Naive thymus-derived CD4-positive, alpha-beta T cell (primary cell): ENCODE measurements at places on chromosomes 7 and 10. TPM values are rescaled to one million over a fixed set of nuclear protein-coding genes. Genes with fewer than 3 reads are reported as not detected.

The GRK5 gene
- total RNA-seq = 28.2 TPM

The CCL24 gene
- total RNA-seq = not detected in 2 replicates

The VAX1 gene
- not detected for total RNA-seq

The DDC gene
- not detected in 2 replicates for total RNA-seq

The CPA4 gene
- not detected for total RNA-seq

The CALML3 gene
- not detected in 2 replicates for total RNA-seq

The UCN3 gene
- not detected for total RNA-seq

The TAS2R3 gene
- total RNA-seq = 1.9 TPM

The CPA2 gene
- total RNA-seq = not detected

The TBX20 gene
- not detected for total RNA-seq

The TUBB8 gene
- not detected for total RNA-seq

- DNase-seq = no peak
Measured at GRCh38 chr7:141660259-141660658, 41.7 kb downstream of the DENND11 start.

DNA sequence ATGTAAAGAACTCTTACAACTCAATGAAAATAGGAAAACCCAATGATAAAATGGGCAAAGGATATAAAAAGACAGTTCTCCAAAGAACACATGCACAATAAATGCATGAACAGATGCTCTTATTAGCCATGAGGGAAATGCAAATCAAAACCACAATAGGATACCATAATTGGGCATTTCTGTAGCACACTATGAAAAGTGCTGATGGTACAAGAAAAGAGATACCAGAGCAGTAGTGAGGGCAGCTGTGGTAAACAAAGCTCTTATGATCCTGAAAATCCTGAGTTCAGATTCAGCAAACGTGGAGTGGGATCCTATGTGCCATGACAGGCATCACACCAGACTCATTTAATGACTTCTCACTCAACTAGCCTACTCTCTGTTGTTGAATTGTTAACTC lies 96.7 kb upstream of the SLC25A13 start:
- DNase-seq = no peak

GRCh38 chr7:127514499-127514898 lies 70.9 kb downstream of the GCC1 start:
- peak; percentile 44 for DNase-seq

DNA sequence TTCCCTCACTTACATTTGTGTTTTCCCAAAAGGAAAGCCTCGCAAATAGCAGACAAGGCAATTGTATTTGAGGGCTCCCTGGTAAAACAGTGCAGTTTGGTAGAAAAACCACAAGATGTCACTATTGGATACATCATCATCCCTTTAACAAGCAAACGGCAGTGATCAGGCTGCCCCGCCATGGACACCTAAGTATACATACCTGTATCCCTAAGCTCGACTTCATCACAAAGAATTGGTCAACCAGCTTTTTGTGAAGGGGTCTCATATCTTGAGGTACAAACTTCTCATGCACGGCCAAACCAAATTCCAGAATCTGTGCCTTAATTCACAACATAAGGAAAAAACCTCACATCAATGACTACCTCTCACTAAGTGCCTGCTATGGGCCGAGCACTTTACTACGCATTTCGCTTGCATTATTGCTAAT lies 179.5 kb upstream of the IMMP2L start:
- DNase-seq = no peak

DNA sequence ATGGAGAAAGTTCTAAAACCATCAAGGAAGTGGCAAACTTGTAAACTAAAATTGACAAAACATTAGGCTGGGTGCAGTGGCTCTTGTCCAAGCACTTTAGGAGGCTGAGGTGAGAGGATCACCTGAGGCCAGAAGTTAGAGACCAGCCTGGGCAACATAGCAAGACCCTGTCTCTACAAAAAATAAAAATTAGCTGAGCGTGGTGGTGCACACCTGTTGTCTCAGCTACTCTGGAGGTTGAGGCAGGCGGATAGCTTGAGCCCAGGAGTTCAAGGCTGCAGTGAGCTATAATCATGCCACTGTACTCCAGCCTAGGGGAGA lies 29.4 kb upstream of the HNRNPH3 start:
- no peak for DNase-seq

DNA sequence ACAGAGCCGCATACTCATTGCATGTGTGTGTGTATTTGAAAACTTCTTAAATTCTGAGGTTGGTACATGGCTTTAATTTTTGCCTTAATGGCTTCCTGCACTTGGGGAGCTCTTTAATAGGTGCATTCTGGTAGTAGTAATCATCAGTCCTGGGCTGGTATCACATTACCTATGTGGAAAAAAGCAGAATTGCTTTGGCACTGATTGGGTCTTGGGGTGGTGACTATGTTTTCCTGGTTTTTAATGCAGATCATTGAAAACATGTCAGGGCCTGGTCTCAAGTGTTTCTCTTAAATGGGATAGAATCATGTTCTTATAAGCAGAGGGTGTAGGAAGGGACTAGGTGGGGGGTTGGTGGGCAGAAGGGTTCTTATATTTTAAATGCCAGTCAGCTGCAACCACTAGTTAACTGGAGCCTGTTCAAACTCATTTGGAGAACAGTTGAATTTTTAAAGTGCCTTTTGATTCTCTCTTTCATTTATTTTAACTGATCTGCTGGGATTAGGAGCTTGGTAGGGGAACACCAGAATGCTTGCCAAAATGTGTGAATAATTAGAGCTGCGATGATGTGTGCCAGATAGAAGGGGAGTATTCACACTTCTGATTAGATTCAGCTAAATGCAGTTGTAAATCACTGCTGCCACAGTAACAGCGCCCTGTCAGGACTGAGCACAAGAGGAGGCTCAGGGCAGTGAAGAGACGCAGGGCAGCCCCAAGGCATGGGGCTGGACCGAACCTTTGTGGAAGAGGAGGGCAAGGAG lies 633.5 kb upstream of the GALNT17 start:
- DNase-seq = no peak

GRCh38 chr10:58791137-58791536 lies 278.5 kb downstream of the BICC1 start:
- no peak for DNase-seq

GRCh38 chr10:48296576-48297098 lies 9.8 kb upstream of the MAPK8 start:
- no peak for DNase-seq

DNA sequence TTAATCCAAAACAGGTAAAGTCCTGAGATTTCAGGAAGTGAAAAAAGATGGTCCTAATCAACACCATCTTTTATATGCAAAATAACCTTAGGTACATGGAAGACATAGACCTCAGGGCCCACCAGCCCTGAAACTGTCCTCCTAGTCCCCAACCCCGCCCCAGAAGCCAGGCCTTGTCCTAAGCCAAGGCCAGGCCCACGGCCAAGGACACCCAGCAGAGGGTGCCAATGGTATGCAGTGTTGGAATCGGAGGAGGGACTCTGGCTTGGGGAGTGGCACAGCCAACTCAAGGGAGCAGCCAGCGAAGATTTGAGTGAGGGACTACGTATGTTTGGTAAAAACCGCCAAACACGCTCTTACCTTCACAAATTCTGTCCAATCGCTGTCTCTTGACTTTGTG lies 96.7 kb downstream of the ZRANB1 start:
- no peak for DNase-seq

DNA sequence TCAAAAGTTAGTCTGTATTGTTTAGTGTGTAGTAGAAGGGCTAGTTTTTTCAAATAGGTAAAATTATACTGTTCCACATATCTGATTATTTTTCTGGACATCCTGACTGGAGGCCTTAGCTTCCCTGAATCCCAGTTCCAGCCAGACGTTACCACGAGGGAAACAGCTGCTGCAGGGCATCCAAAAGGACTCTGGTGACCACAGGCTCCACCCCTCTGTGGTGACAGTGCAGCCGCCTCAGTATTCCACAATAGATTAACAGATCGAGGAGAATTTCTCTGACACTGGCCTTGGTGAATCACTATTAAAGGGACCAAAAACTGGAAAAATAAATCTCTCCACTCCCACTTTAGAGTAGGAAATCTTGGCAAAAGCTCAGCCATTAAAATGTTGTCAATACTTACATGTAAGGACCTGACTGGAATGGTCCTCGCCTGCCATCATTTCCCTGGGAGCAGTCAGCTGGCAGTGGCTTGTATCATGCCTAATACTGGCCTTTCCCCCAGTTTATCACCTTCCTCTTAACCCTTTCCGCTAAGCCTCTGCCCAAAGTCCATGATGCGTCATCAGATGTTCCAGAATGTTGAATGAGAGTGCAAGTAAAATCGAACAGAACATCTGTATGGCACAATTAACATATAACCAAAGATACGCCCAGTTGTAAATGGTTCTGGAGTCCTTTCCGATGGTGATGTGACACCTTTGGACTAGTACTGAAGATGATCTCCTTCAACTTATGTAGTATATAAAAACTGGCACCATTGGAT lies 31.6 kb downstream of the ENO4 start:
- DNase-seq = no peak

- peak; percentile 0 for DNase-seq
Measured at GRCh38 chr7:94160719-94161435, 156.7 kb upstream of the BET1 start.

DNA sequence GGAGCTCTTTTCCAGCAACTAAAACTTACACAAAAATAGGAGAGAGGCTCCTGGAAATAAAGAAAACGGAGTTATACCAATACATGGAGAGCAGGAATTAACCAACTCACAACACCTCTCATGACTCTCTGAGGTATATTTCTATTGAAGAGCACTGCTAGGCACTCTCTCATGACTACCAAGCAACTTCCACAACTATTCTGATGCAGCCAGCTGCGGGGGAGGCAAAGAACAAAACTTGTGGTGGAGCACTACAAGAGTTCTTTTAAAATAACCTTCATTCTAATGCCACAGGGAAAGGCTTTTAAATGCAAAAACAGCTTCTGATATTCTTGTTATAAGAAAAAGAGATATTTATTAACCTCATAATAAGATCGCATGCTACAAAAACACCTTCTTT lies 140.7 kb downstream of the SLC25A13 start:
- no peak for DNase-seq

DNA sequence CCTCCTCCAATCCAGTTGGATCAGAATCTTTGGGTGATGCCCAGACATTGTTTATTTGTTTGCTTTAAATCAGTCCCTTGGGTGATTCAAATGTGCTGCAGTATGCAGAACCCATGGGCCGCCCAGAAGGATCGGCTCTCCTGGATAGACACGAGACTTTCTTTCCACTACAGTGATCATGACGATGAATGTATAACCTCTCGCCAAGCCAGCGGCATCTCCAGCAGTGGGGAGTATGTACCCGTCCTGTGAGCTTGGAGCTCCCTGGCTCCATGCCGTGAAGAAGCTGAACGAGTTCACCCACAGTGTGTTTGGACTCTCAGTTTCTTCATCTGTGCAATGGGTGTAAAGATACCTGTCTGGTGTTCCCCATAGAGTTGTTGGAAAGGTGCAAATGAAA lies 162.3 kb downstream of the CAMK1D start:
- no peak for DNase-seq

DNA sequence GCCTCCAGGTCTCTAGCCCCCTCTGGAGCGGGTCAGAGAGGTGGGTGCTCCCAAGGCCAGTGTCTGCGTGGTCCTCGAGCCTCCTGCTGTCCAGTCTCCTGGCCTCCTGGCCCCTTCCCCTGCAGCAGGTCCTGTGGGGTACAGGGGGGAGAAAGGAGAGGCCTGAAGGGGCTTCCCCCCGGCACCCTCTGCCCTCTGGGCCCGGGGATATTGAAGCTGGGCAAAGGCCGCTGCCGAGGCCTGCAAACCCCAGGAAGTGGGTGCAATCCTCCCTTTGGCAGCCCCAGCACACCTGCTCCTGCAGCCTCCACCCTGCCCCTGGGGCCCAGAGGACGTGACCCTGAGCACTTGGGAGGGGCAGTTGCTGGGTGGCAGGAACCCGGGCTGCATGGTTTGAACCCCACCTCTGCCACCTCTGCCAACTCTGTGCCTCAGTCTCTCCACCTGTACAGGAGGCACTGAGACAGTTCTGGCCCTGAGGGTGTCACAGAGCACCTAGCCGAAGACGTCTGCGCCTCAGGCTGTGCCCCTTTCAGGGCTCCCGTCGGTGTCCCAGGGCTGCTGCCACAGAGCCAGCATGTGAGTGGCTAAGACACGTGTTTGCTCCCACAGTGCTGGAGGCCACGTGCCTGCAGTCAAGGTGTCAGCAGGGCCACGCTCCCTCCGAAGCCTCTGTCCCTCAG lies 59.1 kb upstream of the INPP5A start:
- no peak for DNase-seq

DNA sequence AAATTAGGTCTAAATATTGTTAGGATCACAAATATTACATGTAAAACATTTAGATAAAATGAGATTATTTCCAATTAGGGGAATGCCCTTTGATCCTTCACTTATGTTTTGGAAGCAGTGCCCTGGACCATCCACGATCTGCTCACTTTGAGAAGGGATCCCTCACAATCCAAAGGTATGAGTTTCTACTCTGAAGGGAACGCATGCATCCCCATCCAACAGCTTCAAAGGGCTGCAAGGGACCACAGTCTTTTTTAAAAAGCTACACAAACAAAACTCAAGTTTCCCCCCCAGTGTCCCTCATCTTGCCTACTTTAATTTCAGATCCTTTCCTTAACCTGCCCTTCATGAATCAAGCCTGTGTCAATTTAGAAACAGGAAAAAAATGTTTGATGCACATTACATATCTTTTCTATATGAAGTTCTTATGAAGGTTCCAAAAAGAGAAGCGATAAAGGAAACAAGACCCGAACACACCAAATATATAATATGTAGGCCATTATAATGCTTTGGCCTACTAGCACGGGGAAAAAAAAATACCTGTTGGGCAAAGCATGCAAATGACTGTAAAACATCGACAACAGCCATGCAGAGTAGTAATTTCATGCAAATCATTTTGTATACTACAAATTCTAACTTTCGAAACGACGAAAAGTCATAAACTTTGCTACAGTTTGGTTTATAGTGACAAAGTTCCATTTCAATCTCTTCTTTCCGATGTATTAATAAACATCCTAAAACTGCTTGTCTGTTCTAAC lies 2.0 kb downstream of the EIF3A start:
- DNase-seq = no peak

- DNase-seq = no peak
Measured at GRCh38 chr7:35658606-35659201, 36.2 kb downstream of the HERPUD2 start.

DNA sequence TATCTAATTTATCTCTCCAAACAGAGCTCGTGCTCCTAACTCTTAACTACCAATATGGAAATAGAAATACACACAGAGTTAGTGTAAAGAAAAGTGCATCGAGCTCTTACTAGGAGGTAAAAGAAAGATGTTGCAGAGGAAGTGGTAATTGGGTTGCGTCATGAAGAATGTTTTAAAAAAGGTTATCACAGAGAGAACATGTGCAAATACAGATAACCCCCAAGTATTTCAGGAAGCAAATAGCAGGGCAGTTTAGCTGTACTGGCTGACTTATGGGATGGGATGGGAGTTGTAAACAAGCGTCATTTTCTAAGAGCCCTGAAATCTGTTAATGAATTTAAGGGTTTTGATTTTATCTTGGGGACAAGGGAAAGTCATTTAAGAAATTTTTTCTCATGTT lies 153.9 kb downstream of the AGMO start:
- no peak for DNase-seq

- no peak for DNase-seq
Measured at GRCh38 chr10:113992471-113993011, 51.1 kb upstream of the ADRB1 start.

GRCh38 chr10:28922127-28922526 lies 244.8 kb downstream of the BAMBI start:
- no peak for DNase-seq
